ENCODE measurements at places on chromosomes 1 and 21.

DNA sequence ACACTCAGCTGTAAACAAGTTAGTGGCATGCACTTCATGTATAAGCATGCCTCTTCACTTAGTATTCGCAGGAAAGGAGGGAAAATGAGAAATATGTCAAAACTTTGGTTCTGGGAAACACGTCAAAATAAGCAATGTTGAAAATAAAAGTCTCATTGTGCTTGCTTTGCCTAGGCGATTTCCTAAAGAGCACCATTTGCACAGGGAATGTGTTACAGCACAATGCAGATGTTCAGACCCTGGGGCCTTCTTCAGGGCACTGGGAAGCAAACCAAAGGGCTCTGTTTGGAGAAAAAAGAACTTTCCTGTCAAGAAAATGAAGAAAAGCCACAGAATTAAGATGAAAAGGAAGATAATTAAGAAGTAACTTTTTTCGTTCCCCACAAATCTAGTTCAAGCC is 98.6 kb upstream of the PLD5 start:
- DNase-seq: no peak

DNA sequence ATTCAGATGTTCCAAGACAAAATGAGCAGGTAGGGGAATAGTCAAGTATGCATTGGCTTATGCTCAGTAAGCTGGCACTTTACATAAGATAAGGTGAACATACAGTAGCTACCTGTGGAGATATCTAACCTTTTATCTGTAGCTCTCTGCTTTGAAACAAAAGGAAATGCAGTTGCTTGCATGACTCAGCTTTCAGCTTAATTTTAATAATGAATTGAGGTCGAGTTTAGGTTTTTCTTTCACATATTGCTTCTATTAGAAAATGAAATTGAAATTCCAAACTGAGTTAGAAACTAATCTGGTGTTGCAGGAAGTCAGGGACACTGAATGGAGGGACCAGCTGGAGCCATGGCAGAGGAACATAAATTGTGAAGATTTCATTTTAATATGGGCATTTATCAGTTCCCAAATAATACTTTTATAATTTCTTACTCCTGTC is 8.3 kb downstream of the FRRS1 start:
- DNase-seq: no peak

DNA sequence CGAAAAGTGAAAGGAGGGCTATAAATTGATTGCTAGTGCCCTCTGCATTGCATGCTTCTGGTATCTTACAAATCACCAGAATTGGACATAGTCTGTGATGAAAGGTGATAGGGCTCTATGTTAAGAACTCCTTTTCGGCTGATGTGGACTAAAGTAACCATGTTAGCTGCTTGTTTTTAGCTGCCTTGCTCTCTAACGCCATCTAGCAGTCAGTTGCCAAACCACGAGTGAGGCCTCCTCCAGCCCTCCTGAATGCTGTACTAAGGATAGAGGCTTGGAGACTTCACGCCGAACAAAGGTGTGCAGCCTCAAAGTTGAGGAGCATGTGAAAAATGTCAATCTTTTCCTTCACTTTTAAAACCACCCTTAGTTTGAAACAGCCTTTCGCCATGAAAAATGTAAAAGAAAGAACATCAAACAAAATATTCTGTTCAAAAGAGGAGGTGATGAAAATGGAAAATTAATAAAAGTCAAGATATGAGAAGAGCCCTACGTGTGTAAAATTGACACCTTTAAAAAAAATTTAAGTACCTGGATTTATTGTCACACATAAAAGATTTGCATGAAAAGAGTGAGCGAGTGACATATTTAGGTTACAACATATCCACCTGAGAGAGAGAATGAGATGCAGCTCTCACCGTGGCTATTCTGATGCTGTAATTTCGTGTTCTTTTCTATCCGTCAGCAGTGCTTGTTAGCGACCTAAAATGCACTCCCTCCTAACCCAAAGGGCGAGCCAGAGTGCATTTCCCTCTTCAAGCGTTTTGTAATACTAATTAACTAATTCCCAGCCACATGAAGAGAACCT is 8.1 kb downstream of the LRRC53 start:
- DNase-seq: no peak

- no peak for DNase-seq
Observed at GRCh38 chr21:32765058-32765457, 6.5 kb downstream of the PAXBP1 start.

DNA sequence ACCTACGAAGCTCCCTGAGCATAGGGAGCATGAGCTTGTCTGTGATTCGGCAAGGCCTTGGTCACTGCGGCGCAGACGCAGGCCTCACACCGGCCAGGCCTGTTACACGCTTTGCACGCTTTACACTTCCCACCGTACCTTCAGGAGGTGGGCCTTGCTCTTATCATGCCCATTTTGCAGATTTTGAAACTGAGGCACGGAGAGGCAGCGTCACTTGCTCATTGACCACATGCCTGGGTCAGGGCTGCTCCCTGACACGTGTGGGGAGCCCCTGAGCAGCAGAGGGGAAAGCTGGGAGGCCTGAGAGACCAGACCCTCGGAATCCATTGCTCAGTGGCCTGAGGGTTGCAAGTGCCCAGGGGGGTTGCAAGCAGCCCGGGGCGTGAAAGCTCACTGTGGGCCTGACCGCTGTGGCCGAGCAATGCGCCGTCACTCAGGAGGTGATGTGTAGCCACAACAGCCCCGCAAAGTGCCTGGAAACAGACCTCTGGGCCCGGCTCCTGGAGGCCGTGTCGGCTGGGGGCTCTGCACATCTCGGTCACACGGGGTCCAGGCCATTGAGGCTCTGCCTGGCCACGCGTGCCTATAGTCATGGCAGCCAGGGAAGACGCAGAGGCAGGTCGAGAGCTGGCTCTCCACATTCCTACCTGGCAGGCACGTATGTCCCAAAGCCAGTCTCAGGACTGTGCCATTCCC is 6.9 kb downstream of the ARHGEF16 start:
- no peak for DNase-seq

DNA sequence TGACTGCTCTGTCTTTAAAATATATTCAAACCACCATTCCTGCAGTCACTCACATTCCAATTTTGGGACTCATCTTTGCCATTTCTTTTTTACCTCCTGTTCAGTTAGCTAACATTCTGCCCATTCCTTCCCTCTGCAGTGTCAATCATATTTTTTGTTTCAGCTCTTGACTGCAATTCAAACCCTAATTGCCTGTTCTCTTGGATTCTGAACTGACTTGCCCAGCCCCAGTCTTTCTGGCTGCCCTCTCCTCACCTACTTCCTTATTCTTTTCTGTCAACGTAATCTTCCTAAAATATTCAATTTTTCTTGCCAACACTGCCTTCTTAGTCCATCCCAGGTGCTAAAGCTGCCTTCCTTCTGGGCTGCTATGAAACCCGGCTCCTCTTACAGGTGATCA is 6.1 kb downstream of the PRDM2 start:
- no peak for DNase-seq

DNA sequence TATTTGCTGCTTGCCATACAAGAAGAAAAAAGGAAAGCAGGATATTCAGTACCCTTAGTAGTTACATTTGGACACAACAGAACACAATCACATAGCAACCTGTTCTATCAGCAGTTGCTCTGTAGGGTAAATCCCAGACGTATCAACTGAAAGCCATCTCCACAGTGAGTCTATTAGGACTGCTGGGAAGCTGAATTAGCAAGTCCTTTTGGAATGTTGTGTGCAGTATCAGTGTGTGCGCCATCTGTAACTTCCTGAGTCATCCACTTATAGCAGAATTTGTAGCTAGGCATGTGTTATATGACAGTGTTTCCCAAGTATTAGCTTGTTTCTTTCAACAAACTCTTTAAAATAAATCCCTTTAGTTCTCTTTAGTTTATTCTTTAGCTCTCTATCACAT is 21.3 kb downstream of the CCDC30 start:
- DNase-seq: no peak

DNA sequence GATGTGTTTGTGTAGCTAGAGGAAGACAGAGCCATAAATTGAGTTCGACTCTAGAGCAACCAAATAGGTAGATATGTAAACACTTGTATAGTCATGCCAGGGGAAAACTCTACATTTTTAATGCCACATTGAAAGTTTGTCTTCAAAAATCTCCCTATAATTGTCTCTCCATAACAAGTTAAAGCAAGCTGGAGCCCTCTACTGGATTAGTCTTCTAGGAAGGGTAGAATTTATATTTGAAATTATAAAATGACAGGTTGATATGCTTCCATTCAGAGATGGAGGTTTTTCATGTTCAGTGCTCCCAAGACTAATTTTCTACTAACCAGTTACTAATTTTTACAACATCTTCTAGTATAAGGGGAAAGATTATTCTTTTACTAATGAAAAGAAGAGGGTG is 13.1 kb upstream of the COL24A1 start:
- no peak for DNase-seq

DNA sequence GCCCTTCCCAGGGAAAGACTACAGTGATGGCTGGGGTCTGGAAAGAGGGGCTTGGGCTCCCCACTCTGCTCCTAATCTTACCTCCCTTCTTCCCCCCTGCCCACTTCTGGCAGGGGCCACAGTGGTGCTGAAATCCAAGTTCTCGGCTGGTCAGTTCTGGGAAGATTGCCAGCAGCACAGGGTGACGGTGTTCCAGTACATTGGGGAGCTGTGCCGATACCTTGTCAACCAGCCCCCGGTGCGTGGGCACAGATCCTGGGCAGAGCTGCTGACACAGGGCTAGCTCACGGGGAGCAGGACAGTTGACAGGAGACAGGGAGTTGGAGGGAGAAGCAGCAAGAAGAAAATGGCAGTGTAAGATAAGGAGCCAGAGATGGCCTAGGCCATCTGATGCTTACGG is 2.4 kb downstream of the SLC27A3 start:
- no peak for DNase-seq

GRCh38 chr1:161068306-161069234 is 1.1 kb downstream of the ARHGAP30 start:
- peak; percentile 37 for DNase-seq

- no peak for DNase-seq
Observed at GRCh38 chr1:225409051-225409450, 18.8 kb downstream of the LBR start.

DNA sequence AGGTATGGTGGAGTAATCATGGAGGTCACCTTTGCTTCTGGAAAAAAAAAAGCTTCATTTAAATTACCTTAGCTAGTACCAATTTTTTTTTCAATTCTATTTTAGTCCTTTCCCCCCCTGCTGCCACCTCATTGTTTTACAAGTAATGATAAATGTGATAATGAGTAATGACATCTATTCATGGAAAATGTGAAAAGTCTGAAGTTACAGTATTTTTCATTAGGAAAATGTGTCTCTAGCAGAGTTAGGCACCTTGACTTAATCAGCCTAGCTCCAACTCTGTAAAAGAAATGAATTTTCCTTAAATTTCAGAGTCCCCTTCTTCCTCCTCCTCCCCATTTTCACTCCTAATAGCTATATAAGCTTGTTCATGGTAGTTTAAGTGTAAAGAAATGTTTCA is 204.9 kb upstream of the USP25 start:
- DNase-seq: no peak

DNA sequence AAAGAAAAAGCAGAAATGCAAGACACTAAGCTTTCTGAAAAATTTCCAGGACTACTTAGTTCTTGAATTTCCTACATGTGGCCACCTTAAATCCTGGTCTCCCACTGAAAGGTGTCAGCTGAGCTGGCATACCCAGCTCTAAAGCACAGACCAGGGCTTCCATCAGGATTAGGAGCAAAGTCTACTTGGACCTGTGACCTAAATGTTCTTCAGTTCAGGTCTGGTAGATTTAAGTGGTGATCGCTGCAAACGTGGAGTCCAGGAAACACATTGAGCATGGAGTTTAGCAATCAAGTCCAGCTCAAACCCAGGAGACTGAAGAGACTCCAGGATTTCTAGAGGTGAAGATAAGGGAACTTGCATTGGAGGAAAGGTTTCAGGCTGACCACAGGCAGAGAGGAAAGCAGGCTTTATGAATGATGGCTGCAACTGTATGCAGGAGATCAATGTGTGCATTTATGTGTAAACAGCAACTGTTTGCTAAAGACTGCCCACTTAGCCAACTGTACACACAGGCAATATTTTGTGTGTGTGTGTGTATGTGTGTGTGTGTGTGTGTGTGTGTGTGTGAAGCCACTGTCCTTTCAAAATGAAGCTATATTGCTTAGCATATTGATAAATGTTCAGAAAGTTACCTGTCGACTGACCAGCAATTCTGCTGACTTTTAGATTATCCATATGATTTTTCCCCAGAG is 75.2 kb downstream of the LMX1A start:
- no peak for DNase-seq

DNA sequence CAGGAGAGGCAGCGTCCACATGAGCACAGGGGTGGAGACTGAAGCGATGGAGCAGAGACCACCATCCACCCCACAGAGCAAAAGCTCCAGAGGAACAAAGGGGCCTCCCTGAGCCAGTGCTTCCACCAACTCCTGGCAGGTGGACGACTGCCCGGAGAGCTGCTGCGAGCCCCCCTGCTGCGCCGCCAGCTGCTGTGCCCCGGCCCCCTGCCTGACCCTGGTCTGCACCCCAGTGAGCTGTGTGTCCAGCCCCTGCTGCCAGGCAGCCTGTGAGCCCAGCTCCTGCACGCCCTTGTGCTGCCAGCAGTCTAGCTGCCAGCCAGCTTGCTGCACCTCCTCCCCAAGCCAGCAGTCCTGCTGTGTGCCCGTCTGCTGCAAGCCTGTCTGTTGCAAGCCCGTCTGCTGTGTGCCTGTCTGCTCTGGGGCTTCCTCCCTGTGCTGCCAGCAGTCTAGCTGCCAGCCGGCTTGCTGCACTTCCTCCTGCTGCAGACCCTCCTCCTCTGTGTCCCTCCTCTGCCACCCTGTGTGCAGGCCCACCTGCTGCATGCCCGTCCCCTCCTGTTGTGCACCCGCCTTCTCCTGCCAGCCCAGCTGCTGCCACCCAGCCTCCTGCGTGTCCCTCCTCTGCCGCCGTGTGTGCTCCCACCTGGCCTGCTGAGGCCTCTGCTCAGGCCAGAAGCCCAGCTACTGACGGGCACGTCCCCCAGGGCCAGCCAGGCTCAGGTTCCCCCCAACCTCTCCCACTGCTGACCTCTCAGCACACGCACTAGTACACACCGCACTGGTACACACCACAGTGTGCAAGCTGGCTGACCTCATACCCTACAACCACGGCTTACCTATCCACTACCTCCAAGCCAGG is 5.4 kb downstream of the KRTAP10-12 start:
- DNase-seq: no peak

- DNase-seq: no peak
Observed at GRCh38 chr21:34927992-34928391, 121.1 kb downstream of the RUNX1 start.

DNA sequence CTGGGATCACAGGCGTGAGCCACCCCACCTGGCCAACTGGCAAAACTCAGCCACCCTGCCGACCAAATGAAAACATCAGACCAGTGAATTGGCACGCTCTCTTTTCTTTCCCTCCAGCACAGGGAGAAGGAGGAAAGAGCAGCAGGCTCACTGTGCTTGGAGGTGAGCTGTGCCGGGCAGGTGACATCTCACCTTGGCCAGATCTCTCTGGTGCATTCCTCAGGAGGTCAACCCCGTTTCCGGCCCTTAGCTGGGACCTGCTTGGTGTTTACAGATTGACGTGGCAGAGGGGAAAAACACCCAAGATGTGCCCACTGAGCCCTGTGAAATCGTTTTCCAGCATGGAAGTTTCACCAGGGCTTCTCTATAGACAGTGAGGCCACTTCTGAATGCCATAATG is 45.1 kb downstream of the TMEM51 start:
- no peak for DNase-seq

GRCh38 chr1:35014486-35014885 is 17.3 kb downstream of the ZMYM6 start:
- DNase-seq: no peak

All from activated naive CD8-positive, alpha-beta T cell treated with anti-CD3 and anti-CD28 coated beads, Interleukin-2, amount 50 U/mL, for 16 hours (primary cell).